GM04503 (cell line): ENCODE measurements at places on chromosomes 7 and 10.

DNA sequence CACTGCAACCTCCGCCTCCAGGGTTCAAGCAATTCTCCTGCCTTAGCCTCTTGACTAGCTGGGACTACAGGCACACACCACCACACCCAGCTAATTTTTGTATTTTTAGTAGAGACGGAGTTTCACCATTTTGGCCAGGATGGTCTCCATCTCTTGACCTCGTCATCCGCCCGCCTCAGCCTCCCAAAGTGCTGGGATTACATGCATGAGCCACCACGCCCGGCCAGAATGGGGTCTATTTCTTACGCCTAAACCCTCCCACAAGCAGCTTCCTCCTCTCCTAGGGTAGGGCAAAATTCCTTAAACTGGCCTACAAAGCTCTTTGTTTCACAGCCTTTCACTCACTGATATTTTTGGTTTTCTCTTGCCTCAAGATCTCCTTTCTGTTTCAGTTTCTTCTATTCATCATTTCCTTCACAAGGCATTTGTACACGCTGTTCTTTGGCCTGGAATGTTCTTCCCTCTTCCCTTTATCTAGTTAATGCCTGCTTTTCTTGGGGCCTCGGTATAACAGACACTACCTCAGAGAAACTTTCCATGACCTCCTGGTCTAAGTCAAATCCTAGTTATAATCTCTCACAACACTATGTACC is 6.7 kb downstream of the CPEB3 start:
- no peak for DNase-seq

- DNase-seq, result no peak
These were observed 48.2 kb downstream of the SHOC2 start for GRCh38 chr10:110967645-110968044.

DNA sequence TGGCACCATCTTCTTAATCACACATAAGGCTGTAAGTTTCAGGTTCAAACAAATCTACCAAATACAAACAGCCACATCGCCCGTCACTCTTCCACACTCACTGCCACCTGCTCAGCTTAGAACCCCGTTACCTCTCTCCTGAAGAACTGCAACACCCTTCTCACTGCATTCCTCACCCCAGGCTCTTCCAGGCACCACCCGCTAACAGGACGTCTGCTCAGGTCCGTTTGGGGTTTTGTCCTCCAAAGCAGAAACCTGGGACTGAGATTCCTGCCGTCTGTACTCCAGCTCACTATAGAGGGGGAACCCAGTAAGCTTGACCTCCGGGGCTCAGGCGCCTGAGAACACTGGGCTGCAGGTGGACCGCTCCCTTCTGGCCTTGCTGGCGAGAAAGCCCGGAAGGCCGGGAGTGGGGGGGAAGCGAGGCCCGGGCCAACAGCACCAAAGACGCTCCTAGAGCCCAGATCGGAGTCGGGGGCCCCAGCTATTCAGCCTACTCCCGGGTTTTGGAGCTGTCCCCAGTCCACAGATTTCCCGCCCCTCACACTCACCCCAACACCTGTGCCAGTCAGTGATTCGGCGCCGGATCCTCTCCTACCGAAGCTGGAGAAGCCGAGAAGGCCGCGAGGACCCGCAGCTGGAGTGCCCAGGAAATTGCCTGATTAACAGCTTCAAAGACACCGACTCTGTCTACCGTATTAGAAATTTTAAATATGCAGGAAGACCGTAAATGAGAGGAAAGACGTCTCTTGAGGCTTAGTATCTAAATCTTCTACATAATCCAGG is at the start of gene AP3M1:
AP3M1 (minus strand) TSS at position 625 of the 786 bp plus-strand sequence. CDS start 12,449 bp downstream, outside the sequence.
- DNase-seq, result peak; percentile 8

DNA sequence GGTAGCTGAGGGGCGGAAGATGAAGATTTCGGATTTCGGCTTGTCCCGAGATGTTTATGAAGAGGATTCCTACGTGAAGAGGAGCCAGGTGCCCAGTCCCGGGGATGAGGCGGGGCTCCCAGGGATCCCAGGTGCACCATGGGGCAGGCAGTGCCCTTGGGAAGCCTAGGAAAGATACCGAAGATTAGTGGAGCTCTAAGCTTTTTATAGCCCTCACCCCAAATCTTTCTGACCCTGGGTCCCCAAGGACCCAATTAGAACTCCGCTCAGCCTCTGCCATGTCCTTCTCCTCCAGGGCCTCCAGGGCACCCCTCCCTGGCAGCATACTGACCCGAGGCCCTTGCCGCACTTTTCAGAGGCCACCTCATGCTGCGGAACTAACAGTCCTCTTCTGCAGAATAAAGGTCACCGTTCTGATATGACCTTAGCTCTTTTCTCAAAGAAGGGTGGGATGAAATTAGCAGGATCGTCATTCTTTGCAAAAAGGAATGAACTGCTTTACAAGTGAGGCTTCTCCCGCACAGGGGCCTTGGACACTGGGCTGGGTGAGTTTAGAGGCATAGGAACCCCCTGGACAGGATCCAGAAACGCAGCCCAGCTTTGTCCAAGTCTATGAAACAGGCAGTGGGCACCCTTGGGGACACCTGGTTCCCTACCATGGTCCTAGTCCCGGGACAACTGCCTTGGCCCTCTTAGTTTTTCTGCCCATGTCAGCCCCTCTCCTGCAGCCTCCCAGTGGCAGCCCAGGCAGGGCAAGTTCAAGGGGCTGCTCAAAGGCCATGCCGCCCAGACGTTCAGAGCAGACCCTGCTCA is 17.9 kb upstream of the CSGALNACT2 start:
- no peak for DNase-seq

DNA sequence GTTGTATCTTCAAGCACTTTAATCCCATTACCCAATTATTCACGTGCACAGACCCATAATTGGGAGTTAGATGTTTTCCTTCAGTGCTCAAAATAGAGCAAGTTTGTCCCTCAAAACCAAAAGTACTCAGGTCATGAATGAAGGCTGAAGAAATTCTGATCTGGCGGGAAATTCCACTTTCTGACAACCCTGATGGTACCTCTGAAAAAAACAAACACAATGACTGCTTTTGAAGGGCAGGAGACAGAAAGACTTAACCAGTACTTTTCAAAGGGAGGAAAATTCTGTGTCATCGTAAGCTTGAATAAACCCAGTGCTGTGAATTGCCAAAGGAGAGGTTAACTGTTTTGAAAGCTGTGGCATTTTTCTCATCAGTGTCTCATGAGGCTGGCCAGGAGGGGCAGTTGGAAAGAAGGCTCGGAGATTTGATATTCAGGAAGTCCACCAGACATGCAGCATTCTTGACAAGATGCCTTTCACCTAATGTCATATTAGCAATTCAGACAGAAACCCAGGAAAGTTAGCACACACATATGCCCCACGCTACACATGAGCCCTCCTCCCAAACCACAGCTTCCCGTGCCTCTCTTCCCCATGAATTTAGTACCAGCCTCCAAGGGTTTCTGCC is 347.0 kb downstream of the KCNMA1 start:
- peak; percentile 91 for DNase-seq

- DNase-seq, result no peak
These were observed 6.4 kb downstream of the VAX1 start for GRCh38 chr10:117131376-117132327.

DNA sequence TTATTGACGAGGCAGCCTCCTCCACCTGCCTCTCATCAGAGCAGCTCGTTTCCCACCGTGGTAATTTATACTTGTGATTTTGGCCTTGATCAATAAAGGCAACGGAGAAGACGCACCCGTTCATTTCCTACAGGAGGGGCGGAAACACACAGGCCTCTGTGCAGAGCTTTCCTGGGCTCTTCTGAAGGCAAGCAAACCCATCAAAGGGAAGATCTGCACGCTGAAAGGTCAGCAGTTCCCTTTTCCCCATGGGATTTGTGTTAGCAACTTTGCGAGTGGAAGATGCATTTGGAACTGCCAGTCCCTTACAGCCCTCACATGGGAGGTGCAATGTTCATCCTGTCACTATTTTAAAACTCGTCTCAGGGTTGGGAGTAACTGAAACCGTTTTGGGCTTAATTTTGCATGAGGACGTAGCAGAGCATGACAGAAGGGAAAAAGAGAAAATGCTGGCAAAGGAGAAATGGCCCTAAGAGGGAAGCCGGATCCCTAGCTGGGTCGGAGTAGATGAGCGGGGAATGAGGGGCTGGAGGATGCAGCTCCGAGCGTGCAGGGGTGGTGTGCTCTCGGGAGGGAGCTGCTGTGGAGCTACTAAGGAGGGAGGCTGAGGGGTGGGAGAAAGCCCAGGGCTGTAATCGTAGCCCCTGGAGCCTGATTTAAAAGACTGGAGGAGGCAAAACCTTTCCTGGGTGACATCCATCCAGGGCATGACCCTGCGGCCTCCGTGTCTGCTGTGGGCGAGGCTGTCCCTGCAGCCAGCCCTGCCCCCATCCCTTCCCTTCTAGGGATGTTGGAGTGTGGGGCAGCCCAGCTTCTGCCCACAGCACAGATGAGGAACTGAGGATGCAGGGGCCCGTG is 111.1 kb upstream of the FAM20C start:
- no peak for DNase-seq

- DNase-seq, result no peak
These were observed at the start of gene GATA3 for GRCh38 chr10:8054494-8055407. GATA3 (plus strand) TSS chr10:8054688; CDS start chr10:8055656, 968 bp downstream.
